ENCODE measurements at places on chromosomes 1 and 21. TPM values are rescaled to one million over a fixed set of nuclear protein-coding genes. Genes with fewer than 3 reads are reported as not detected.

TRIM67 gene
- not detected for total RNA-seq

- DNase-seq = peak; percentile 60
These were observed 100.5 kb upstream of the SOD1 start for GRCh38 chr21:31558962-31559367.

GRCh38 chr1:10257851-10258250 lies 47.5 kb downstream of the KIF1B start:
- DNase-seq = peak; percentile 69

DNA sequence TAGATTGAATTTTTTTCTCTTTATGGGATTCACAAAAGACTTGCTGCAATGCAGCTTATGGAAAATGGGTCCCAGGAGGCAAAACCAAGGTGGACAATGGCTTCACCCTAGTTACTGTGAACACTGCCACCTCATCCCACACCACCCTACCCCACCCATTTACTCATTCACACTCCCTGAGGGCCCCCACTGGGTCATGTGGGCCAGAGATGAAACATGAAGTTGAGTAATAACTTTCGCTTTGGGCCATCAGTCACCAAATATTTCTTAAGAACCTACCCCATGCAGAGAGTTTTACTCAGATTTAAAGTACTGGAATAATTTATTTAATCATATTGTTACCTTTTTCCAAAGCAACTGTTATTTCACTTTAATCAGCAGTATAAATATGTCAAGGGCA lies 191.8 kb downstream of the TPR start:
- peak; percentile 16 for DNase-seq

GRCh38 chr21:19433623-19434022 lies 1030.0 kb upstream of the TMPRSS15 start:
- DNase-seq = no peak

GJA9 gene
- total RNA-seq = not detected

DNA sequence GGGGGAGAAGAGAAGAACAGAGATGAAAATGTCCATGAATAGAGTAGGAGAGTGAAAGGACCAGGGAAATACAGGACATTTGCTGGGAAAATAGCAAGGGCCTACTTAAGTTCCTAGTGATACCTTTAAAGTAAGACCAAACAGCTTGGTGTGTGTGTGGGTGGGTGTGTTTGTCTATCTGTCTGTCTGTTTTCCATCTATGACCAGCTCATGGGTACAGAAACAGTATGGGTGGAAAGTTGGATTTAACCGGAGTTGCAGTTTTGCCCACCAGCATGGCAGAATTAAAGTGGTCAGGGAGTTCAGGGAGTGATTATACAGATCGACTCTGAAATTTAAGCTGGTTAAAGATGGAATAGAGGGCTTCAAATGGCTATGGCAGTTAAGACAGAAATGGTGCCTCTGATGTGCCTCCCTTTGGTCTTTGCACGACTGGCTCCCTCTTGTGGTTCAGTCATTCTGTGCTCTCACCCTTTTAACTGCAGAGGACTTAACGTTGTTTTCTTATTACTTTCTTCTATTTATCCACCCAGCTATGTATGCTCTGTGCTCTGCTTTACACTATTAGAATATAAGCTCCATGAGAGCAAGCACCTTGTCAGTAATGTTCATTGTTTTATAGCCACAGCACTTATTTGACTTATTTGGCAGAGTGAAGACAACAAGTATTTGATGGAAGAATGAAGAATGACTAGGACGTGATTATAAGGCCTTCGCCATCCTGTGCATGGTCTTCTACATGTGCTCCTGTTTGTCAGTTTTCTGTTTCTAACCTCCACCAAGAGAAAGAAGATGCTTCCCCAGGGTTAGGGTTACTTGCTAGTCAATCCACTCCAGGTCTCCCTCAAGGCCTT lies 72.7 kb upstream of the AK4 start:
- DNase-seq = peak; percentile 71

DNA sequence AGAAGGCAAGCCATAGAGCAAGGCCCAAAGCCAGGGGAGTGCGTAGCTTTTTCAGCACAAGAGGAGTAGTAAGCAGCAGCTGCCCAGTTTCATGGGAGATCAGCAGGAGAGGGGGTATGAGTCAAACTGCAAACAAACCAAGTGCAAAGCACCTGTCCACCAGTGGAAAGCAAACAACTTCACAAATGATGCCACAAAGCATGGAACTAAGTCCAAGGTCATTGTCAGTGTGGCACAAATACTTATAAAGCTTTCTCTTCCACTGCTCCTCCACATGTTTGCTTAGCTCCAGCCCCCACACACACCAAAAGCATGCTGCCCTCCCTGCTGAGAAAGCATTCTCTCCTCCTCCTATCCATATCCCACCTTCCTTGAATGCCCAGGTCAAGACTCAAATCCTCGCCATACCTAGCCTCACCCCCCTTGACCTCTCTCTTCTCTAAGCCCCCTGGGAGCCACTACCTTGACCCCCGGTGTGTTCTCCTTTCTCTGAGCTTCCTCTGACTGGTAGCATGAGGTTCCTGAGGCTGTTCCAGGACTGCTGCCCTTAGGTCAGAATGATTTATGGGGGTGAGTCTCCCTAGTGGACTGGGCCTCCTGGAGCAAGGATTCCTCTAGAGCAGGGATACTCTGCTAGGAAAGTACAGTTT lies 70.4 kb downstream of the DMAP1 start:
- DNase-seq = peak; percentile 14

AMY1B gene
- not detected for total RNA-seq

GRCh38 chr1:10173582-10173981 lies 36.8 kb upstream of the KIF1B start:
- no peak for DNase-seq

- no peak for DNase-seq
These were observed 12.8 kb upstream of the GALNT2 start for GRCh38 chr1:230054092-230054749.

NBPF6 gene
- total RNA-seq = not detected

DNA sequence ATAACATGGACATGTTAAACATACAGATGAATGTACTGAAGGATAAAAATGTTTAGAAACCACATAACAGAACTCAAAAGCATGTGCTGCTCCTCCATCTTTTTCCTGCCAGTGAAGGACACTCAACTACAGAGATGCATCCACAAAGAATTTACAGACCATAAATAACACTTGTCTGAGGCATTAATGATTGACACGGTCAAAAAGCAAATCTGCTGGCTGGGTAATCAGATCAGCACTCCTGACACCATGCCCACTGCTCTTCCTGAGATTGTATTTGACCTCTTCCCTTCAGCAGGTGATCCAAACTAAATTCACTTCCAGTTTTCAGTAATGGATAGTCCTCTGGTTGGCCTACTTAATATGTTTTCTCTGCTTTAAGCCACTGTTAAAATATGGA lies 6.6 kb downstream of the CREG1 start:
- DNase-seq = no peak

DNA sequence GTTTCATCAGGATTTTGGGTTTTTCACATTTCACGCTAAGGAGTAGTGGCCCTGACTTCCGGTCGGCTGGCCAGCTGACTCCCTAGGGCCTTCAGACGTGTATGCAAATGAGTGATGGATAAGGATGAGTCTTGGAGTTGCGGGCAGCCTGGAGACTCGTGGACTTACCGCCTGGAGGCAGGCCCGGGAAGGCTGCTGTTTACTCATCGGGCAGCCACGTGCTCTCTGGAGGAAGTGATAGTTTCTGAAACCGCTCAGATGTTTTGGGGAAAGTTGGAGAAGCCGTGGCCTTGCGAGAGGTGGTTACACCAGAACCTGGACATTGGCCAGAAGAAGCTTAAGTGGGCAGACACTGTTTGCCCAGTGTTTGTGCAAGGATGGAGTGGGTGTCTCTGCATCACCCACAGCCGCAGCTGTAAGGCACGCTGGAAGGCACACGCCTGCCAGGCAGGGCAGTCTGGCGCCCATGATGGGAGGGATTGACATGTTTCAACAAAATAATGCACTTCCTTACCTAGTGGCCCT lies 23.1 kb upstream of the TNFRSF1B start:
- DNase-seq = peak; percentile 100

GRCh38 chr1:74522148-74522547 lies 9.7 kb upstream of the LRRC53 start:
- no peak for DNase-seq

DNA sequence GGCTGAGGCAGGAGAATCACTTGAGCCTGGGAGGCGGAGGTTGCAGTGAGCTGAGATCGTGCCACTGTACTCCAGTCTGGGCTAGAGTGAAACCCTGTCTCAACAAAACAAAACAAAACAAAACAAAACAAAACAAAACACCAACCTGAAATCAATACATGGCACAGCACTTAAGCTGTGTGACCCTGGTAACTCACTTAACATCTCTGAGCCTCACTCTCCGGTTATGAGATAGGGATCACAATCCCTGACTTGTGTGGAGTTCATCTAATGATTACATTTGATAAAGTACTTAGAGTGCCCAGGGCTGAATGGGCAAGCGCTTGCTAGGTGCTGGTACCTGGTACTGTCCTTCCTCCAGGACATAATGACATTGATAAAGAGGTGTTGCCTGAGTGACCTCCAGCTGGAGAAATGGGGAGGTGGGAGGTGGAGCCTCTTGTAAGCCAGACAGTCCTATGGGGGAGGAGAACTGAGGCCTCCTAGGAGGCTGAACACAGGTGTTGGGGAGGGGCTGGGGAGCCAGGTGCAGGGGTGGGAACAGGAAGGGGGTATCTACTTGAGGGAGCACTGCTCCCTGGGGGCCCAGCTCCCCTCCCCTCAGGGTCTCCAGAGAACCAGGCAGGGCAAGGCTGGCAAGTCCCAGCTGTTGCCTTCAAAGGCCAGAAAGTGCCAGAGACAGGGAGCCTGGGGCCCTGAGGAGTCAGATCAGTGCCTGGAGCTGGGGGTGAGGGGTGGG lies 17.9 kb downstream of the FOXO6 start:
- DNase-seq = no peak

KRTAP20-1 gene
- not detected for total RNA-seq

PRR9 gene
- not detected for total RNA-seq

RASSF5 gene
- 0.86 TPM for total RNA-seq

GRCh38 chr1:108884968-108885367 lies 8.2 kb downstream of the GPSM2 start:
- DNase-seq = no peak

SPRR3 gene
- total RNA-seq = not detected

- DNase-seq = peak; percentile 93
These were observed 35.6 kb upstream of the PUM1 start for GRCh38 chr1:31101147-31101502.

- peak; percentile 28 for DNase-seq
These were observed 59.1 kb downstream of the GORAB start for GRCh38 chr1:170590921-170591705.

HMGN2 gene
- 223 TPM for total RNA-seq

- DNase-seq = no peak
These were observed 35.9 kb upstream of the KIF21B start for GRCh38 chr1:201059401-201059800.

DNA sequence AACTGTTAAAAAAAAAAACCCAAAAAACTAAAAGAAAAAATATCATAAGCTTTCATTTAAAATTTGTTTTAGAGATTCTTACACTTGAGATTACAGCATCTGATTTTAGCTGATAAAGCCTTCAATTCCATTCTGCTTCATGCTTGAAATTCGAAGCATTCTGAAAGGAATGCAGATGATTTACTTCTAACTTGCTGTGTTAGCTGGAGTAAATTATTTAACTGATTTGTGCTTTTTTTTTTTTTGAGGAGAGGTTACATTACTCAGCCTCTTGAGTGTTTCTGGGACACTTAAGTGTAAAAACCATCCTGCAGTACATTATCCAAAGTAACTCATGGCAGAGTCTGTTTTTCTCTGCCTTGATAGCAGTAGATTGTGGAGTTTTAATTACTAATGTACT lies 4.5 kb upstream of the TRIM67 start:
- no peak for DNase-seq

GRCh38 chr1:27049607-27050006 lies 37.0 kb upstream of the TENT5B start:
- DNase-seq = no peak

HLX gene
- 8.7 TPM for total RNA-seq

LRRN2 gene
- under 0.01 TPM for total RNA-seq

All from fibroblast of villous mesenchyme (primary cell).